Activated CD4-positive, alpha-beta T cell treated with anti-CD3 and anti-CD28 coated beads, Interleukin-2, amount 50 U/mL, for 1 hour (primary cell): ENCODE measurements at places on chromosomes 3 and 15.

DNA sequence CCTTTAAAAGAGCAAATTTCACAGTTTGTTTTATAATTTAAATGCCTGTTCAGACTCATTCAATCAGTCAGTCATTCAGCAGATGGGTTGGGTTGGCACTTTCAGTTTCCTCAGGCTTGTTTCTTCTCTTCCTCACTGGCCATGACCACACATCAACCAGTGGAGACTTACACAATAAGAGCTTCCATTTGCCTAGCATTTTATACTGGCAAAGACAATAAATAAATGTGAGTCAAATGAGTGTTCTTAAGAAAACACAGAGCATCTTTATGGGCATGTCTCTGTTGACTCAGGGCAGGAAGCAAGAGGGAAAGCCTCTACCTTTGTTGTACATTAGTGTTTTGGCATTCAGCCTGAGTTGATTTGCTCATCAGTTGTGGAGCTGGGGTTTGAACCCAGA is 122.6 kb downstream of the EPHB1 start:
- DNase-seq = no peak

DNA sequence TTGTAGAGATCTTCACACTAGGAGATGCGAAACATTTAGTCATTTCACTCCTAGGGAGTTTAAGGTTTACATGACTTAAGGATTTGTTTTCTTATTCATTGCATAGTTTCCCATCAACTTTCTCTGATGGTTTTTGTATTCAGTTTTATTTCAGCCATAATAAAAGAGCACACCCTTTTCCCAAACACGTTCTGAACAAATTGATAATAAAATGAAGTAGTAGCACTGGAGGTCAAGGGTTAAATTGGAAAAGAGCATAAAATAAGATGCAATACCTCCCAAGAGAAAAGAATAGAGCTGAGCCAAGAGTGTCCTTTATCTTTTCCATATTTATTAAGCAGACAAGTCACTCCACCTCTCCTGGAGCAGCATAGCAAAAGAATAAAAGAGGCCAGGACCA is 104.9 kb downstream of the SYNPR start:
- DNase-seq = no peak

DNA sequence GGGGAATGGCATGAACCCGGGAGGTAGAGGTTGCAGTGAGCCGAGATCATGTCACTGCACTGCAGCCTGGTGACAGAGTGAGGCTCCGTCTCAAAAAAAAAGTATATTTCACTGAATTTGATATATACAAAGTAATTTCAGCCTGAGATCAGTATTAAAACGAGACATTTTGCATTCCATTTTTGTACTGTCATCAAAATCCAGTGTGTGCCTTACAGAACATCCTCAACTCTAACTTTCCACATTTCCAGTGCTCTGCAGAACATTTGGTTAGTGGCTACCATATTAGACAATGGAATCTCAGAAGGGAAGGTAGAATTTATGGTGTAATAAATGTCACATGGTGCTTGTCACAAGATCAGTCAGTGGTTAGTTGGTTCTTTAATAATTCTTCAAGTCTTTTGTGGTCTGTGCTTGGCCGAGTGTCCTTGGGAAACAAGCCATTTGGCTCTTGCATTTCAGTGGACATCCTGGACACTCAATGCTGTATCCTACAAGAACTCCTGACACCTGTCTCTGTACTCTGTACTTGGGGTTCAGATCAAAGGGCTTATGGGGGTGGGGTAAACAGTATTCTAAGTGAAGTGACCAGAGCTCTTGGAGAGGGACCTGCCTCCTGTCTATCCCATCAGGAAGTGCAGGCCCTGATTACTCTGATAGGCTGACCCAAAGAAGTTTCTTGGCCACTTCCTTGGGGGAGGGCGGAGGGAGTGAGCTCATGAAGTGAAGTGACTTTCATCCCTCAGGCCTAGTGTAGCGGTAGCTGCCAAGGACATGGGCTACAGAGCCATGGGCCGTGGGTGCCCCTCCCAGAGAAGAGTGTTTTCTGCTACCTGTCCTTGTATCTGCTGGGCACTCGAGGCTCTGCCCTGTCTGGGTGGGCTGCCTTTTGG is 3.7 kb downstream of the ACVR2B start:
- no peak for DNase-seq

DNA sequence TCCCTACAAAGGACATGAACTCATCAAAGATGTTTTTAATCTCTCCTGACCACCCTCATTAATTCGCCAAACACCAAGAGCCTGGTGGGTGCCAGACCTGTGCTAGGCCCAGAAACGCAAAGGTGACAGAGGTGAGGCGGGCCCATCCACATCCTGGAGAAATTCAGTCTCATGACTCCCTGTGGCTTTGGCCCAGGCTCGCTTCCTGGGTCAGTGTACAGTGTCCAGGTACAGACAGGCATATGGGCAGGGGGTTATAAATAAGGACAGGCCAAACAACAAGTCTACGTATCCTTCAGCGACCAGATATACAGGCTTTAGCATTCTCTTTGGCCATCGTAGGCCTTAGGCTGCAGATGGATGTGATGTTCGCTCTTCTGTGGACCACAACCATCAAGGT is 945 bp upstream of the PLA2G4F start:
- DNase-seq = no peak

- no peak for DNase-seq
Measured at GRCh38 chr3:49166752-49167556, 823 bp upstream of the CCDC71 start.

DNA sequence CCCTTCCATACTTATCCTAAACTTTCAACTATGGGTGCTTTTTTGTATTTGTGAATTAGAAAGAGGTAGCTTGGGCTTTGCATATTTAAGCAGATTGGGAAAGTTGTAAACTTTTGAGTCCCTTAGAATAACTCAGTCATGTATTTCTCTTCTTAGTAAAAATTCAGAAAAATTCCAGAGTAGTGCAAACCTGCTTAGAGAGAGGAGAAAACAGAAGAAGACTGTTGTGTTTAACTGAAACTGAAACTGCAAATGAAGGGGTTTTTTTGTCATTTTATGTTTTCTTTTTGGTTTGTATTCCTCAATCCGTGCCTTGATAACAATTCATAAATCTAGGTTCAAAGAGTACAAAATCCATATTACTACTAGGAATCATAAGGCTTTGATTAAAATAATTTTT is 31.3 kb downstream of the CD200 start:
- DNase-seq = no peak

- DNase-seq = no peak
Measured at GRCh38 chr3:53577506-53577905, 83.1 kb downstream of the CACNA1D start.

DNA sequence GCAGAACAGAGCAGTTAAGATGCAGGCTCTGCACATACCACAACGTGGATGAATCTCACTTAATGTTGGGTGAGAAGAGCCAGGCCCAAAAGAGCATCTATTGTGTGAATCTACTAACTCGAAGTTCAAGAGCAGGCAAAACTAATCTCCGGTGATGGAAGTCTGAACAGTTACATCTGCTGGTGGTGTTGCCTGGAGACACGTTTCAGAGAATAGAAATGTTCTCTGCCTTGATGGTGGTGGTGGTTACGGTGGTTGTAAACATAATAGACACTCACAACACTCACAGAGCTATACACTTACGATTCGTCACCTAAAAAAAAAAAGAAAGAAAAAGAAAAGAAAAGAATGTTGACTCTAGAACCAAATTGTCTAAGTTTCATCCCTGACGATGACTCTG is 86.8 kb downstream of the LIPC start:
- DNase-seq = no peak

DNA sequence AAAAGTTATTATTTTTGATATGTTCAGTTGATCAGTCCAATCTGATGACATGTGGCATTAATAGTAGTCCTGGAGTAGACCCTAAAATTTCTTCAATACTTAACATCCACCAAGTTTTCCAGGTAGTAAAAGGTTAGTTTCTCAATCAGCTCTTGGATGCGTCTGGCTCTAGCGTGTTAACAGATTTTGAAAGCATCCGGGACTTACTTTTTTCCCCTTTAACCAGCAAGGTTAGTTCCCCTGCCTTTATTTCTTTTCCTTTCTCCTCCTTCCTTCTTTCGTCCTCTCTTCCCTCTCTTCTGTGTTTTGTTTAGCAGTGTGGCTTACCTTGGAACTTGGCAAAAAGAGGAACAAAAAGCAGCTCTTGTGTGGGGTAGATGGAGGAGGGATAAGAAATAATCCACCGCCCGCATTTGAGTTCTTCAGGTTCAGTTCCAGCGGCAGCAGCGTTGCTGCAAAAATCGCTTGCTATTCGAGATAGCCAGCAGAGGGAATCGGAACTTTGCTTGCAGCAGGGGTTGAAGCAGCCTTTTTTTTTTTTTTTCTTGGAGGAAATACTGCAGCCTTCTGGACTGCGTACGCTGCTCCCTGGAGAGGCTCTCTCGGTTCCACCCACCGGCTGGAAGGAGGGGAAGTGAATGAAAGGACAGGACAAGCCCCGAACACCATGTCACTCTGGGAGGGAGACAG is at the start of gene RBMS3:
Gene RBMS3, plus strand, starts transcription at position 668 of the 690 bp plus-strand sequence.
- no peak for DNase-seq
